ENCODE measurements at places on chromosomes 12 and 14.
A peak's percentile ranks its signal among the peaks of the same experiment; 100 is the strongest.

GRCh38 chr14:95477411-95478269 is 38.8 kb downstream of the SYNE3 start:
- DNase-seq: no peak

DNA sequence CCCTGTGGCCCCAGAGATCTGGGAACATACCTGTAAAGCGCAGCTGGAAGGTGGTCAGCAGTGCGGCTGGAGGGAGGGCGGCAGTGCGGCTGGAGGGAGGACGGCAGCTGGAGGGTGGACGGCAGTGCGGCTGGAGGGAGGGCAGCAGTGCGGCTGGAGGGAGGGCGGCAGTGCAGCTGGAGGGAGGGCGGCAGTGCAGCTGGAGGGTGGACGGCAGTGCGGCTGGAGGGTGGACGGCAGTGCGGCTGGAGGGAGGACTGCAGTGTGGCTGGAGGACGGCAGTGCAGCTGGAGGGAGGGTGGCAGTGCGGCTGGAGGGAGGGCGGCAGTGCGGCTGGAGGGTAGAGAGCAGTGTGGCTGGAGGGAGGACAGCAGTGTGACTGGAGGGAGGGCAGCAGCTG is 23.5 kb downstream of the LRCOL1 start:
- DNase-seq: no peak

DNA sequence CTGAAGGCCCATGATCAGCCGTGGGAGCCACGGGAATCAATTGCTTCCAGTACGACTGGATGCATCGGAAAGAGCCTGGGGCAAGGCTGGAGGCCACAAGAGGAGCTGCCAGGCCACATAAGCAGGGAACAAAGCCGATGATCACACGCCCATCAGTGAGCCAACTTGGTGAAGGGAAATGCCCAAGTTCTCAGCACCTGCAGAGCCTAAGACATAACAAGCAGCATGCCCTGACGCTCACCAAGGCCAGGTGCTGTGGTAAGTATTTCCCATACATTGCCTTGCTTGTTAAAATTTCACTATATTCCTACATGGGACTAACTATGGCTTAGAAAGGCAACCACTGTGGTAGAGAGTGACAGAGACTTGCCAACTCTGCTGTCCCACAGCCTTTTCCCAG is 555.9 kb downstream of the BCL11B start:
- no peak for DNase-seq

GRCh38 chr14:69505338-69506240 is 21.1 kb downstream of the PLEKHD1 start:
- no peak for DNase-seq

DNA sequence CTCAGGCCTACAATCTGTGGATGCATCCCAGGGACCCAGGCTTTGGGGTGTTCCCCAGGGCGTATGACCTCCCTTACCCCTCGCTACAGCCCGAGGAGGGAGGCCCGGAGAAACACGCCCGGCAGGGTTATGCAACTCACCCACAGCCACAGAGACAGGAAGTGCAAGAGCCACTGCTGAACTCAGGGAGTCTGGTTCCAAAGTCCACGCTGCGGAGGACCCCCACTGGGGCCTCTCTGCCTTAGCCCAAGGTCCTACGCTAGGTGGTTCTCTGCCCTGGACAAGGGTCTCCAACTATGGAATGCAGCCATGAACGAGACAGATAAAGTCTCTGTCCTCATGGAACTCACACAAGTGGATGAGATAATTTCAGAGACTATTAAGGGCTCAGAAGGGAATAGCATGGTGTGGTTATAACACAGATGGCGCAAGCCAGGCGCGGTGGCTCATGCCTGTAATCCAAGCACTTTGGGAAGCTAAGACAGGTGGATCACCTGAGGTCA is 11.3 kb downstream of the SCARB1 start:
- no peak for DNase-seq

DNA sequence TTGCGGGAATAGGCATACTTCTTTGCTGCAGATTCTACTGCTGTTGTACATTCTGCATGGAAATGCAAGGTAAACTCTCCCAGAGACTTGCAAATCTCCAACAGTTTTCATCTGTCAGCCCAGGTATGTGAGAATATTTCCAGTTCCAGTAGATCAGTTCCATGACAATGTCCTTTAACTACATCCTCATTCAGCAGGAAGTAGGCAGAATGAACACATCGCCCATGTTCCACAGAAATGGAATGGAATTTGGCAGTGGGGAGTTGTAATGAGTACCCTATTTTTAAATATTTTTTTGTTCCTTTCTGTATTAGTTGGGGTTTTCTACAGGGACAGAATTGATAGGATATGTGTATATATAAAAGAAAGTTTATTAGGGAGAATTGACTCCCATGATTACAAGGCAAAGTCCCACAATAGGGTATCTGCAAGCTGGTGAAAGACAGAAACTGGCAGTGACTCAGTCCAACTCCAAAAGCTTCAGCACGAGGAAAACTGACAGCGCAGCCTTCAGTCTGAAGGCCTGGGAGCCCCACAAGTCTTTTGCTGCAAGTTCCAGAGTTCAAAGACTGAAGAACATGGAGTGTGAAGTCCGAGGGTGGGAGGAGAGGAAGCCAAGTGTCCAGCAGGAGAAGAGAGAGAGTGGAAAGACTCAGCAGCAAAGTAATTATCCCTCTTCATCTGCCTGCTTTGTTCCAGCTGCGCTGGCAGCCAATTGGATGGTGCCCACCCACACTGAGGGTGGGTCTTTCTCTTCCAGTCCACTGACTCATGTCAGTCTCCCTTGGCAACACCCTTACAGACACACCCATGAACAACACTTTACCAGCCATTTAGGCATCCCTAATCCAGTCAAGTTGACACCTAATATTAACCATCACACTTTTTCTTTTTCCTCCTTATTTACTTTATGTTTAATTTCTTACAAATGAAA is 110.4 kb upstream of the SCAF11 start:
- no peak for DNase-seq

GRCh38 chr12:2023365-2023764 is 19.1 kb upstream of the DCP1B start:
- no peak for DNase-seq

- DNase-seq: no peak
Observed at GRCh38 chr14:90968025-90968424, 92.4 kb downstream of the RPS6KA5 start.

DNA sequence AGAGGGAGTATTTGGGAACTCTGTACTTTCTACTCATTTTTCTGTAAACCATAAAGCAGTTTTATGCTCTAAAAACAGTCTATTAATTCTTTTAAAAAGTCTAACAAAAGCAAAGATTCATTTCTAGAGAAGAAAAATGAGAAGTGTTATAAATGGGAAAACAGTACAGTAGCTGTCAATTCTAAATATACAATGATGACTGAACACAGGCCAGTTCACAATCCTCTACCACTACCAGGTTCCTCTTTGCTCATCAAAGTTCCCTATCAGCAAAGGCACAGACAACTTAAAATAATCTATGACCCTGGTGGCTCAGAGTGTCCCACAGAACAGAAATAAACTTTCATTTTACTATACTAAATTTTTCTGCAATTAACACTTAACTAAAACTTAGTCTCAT is 12.5 kb downstream of the NAA25 start:
- no peak for DNase-seq

GRCh38 chr12:72509891-72510290 is 237.7 kb downstream of the TRHDE start:
- DNase-seq: no peak

DNA sequence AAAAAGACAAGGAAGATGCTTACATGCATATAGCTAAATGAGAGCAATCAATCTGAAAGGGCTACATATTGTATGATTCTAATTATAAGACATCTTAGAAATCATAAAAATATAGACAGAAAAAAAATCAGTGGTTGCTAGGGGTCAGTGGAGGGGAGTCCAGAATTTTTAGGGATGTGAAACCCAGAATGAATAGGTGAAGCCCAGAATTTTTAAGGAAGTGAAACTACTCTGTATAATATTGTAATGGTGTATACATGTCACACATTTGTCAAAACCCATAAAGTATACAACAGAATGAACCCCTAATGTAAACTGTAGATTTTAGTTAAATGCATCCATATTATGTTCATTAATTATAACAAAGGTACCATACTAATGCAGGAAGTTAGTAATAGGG is 713.2 kb downstream of the FLRT2 start:
- no peak for DNase-seq

- no peak for DNase-seq
Observed at GRCh38 chr12:15689751-15690191, 99.4 kb downstream of the EPS8 start.

GRCh38 chr12:114703060-114703493 is 19.1 kb upstream of the TBX3 start:
- no peak for DNase-seq

- DNase-seq: no peak
Observed at GRCh38 chr14:33249233-33249820, 310.6 kb downstream of the NPAS3 start.

DNA sequence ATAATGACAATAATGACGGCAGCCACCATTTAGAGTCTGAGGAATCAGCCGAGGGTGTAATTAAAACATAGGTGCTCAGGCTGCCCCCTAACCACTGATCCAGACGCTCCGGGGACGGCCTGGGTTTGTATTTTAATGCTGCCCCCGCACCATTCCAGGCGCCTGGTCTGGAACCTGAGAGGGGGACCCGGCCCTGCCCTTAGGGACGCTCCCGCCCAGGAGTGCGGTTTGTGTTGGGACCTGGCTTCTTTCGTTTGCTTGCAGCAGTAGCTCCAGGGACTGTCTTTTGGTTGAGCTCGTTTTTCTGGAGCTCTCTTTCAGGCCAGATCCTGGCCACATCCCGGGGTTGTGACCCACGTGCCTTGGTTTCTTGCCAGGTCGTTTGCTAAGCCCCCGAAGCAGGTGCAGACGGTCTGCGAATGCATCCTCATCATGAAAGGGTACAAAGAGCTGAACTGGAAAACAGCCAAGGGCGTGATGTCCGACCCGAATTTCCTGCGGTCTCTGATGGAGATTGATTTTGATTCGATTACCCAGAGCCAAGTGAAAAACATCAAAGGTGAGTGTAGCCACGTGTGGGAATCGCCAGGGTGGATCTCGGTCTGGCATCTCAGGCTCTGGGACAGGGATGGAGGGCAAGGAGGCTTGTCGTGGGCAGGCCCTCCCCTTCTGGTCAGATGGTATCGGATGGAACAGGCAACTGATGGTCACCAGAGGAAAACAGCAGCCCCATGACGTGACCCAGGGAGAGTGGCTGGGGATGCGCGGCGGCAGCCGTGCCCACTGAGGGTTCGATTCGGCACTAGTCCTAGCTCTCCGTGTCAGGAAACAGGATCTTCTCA is 63.5 kb downstream of the CCDC92 start:
- DNase-seq: no peak

DNA sequence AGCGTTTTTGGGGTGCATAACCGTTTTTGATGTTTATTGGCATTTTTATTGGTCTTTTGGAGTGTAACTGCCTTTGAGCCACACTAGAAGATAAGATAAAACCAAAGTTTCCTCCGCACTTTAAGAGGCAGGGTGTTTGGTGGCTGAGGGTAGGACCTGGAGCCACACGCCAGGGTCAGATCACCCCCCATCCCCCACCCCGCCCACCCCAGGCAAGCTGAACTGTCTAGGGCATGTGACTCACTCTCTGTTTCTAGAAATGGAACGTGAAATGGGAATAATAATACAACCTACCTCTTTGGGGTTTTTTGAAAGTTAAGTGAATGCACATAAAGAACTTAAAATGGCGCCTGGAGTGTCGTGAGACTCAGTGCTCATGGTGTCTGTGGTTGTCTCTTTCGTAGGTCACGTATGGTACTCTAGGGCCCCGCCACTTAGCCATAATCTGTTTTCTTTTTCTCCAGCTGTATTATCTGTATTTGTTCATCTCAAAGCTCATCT is 56.0 kb downstream of the PPP2R5C start:
- DNase-seq: no peak

DNA sequence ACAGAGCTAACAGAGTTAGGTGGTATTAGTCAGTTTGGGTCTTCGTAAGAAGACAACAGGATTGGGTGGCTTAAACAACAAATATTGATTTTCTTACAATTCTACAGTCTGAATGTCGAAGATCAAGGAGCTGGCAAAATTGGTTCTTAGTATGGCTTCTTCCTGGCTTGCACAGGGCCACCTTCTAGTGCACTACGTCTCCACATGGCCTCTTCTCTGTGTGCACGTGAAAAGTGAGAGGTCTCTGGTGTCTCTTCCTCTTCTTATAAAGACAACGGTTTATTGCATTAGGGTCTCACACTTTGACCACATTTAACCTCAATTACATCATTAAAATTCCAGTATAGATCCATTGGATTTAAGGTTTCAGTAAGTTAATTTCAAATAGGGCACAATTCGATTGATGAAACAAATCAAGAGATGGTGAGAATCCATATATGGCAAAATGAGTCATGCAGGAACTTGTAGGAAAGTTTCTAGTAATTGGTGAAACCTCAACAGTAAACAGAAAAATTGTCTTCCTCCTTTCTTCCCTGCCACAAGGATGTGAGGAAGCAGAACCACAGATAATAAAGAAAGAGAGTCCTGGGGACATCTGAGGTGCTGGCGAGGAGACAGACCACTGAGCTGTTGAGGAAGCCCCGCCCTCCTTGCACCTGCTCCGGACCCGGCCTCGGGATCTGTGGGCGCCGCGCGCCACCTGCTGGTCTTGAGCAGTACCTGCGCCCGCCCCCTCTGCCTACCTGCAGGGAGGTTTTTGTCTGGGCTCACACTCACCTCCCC is 846.7 kb downstream of the TMEM121 start:
- DNase-seq: peak; percentile 21

- DNase-seq: no peak
Observed at GRCh38 chr12:47415054-47415453, 290.8 kb downstream of the RPAP3 start.

GRCh38 chr14:38553586-38553985 is 297.7 kb upstream of the CLEC14A start:
- DNase-seq: no peak

GRCh38 chr14:74401504-74402241 is 24.3 kb downstream of the SYNDIG1L start:
- no peak for DNase-seq

DNA sequence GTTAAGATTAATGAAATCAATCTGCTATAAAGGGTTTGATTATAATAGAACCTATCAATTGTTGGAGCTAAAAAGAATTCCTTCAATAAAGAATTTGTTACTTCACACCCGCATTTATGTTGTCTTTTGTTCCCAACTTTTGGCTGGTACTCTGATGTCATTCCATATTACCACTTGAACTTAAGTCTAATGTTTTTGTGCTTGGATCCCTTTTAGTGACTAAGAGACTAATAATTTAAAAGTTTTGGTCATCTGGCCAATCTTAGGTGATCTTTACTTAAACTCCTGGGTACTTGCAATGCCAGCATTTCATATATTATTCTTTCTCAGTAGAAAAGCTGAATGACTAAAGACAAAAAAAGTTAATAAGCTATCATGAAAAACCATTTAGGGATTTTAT is 113.0 kb downstream of the TMEM30B start:
- no peak for DNase-seq

GRCh38 chr12:55445357-55445756 is 1.5 kb downstream of the OR6C2 start:
- DNase-seq: no peak
